ENCODE measurements at places on chromosomes 1 and 21.

DNA sequence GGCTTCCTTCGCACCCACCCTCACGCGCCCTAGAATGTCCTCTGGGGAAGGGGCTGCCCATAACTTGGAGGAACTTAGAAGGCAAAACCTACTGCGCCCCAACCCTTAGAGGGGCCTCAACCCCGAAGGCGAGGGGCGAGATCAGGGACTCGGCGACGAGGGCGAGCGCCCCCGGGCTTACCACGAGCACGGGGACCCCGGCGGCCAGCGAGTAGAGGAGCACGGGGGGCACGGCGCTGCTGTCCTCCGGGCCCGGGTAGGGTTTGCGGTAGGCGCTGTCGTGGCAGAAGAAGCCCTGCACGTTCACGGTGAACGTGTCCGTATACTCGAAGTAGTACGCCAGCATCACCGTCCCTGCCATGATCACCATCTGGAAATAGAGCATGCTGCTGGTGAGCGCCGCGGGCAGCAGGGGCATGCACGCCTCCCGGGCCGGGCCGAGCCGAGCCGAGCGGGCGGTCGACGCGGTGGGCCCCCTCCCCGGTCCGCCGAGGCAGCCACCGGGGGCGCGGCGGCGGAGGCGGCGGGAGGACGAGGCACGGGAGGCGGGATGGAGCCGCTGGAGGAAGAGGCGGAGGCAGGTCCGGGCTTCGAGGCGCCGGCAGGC lies 304 bp downstream of the PLPPR5 start:
- no peak for DNase-seq

GRCh38 chr1:41589395-41589794 lies 104.9 kb upstream of the EDN2 start:
- DNase-seq = no peak

GRCh38 chr1:218430822-218431221 lies 85.7 kb downstream of the TGFB2 start:
- DNase-seq = no peak

GRCh38 chr1:160801836-160802580 lies 6.0 kb downstream of the LY9 start:
- DNase-seq = no peak

- DNase-seq = no peak
Measured at GRCh38 chr21:25515484-25516405, 91.5 kb downstream of the MRPL39 start.

GRCh38 chr1:183004141-183004540 lies 19.1 kb upstream of the LAMC1 start:
- DNase-seq = no peak

DNA sequence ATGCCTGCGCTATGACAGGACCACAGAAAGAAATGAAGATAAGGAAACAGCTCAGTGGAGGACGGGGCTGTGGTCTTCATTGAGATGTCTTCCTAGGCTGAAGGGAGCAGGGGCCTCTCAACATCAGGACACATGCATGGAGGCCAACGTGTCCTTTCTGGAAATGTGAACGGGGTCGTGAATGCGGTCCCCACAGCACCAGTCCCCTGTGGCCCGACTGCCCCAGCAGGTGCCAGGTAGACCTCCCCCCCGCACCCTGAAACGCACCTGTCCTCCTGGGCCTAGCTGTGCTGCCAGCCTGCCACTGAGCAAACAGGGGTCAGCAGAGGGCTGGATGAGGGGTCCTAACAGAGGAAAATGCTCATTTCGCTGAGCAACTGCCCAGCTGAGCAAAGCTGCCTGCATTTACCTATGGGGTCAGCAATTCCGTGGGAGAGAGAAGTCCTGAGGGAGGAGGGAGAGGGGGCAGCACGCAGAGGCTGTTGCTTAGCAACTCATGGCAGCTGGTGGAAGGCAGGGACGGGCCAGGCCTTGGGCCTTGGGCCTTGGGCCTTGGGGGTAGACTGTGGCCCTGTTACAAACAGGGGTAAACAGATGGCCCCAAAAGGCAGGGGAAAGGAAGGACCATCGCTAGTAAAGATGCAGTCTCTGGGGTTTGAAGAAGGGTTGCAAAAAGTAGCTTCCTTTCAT lies 77.4 kb downstream of the NPHP4 start:
- no peak for DNase-seq

DNA sequence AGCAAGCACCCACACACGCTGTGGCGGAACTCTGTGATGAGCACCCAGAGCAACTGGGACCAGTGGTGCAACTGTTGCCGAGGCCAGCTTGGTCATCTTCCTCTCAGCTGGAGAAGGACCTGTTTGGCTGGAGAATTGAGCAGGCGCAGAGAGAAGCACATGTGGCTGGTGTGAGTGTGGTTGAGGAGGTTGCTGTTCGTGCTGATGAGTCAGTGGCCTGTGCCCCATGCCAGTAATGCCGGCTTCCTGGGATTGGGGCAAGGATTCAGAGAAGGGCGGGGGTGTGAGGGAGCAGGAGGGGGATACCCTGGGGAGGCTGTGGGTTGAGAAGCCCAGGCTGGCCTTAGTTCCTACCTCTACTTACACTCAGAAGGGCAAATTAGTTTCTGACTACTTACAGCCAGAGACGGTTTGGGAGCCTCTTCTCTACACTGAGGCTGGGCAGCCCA lies 57.5 kb upstream of the EPS8L3 start:
- peak; percentile 87 for DNase-seq

DNA sequence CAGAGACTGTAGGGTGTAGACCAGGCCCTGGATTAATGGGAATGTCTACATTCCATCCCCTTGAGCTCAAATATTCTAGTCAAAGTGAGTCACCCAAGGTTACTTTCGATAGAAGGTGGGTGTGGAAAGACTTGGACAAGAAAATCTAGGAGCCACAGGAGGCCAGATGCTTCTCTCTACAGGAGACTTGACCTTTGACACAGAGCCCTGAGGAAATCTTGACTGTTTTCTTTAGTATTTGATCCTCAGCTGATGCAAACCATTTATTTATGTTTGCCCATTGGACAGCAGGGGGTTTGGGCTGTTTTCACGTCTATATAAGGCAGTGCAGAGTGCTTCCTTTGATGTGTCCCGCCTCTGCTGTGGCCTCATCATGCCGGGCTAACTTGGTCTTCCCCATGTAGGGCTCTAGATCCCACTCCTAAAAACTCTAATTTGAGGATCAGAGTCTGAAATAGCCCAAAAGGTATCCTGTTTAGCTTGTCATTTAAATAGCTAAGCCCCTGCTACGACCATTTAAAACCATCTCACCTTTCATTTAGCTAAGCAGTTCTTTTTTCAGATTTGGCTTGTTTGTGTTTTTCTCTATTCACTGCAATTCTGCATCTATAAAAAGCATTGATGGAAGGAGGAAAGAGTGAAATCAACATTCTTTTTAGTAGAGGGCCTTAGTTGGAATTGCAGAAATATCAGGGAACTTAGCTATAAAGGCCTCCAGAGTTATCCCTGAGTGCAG lies 15.5 kb upstream of the MAP3K7CL start:
- DNase-seq = no peak

DNA sequence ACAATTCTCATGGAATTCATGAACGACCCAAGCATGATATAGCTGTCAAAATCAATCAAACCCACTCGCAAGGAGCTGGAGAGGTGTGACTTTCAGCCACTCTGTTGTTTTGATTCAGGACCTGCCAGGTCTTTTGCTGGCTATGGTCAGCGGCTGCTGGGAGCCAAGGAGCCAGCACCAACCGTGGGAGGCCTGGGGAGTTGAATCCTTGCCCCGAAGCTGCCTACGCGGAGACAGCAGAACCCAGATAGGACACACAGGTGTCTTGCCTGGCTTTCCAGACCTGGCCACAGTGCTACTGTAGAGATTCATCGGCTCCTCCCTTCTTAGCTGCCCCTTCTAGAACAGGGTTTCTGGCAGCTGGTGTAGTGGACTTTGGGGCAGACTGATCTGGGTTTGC lies 42.7 kb downstream of the ZSCAN20 start:
- DNase-seq = no peak

DNA sequence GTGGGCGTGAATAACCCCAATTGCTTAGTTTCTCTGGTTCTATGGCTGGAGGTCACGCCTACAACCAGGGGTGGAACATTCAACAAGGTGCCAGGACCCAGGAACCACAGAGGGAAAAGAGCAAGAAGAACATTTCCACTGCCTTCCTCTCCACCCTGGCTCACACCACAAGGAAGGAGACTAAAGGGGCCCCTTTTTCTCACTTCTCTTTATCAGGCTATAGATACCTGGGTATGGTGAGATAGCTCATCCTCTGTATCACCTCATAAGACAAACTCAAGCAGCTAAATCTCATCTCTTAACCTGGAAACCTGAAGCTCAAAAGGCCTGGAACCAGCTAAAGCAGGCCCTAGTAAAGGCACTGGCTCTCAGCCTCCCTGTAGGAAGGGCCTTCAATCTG lies 438.8 kb upstream of the OLFM3 start:
- DNase-seq = no peak

GRCh38 chr1:184405094-184405800 lies 18.4 kb downstream of the C1orf21 start:
- no peak for DNase-seq

DNA sequence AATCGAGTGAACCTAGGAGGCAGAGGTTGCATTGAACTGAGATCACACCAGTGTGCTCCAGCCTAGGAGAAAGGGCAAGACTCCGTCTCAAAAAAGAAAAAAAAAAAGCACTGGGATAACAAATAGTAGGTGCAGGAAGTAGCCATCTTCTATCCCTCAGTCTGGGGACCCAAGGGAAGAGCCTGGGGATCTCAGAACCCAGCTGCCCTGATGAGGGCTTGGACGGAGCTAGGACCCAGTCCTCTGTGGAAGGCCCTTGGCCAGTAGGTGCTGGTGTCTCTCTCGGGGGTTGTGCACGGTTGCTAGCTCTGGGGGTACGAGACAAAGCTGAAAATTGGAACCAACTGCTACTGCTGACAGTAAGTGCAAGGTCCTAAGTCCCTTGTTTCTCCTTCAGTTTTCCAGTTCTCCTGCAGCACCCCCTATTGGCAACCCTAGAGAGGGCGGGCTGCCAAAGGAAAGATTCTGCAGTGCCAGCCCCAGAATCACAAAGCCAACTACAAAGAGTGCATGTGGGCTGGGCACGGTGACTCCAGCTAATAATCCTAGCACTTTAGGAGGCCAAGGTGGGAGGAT lies 57.6 kb upstream of the KIF1B start:
- DNase-seq = no peak

DNA sequence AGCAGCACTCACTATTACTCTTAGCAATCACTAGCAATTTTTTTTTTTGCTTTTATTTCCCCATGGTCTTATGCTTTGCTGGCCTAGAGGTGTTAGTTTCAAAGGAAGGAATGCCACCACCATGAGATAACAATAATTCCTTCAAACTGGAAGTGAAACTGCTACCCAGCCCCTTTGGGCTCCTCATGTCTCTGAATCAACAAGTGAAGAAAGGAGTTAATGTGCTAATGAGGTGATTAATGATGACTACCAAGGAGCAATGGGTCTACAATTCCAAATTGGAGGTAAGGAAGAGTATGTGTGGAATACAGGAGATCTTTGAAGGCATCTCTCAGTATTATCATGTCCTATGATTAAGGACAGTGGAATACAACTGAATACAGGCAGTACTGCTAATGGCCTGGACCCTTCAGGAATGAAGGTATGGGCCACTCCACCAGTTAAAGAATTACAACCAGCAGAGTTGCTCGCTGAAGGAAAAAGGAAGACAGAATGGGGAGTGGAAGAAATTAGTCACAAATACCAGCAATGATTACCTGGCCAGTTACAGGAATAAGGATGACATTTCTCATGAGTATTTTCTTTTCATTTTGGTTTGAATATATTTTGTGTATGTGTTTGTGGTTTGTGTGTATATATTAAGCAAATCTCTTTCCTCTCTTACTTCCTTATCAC lies 652.9 kb downstream of the ADGRL2 start:
- no peak for DNase-seq

GRCh38 chr1:116375887-116376728 lies 3.1 kb downstream of the ATP1A1 start:
- DNase-seq = peak; percentile 34

- DNase-seq = no peak
Measured at GRCh38 chr1:20483833-20484518, 2.0 kb downstream of the CAMK2N1 start.

DNA sequence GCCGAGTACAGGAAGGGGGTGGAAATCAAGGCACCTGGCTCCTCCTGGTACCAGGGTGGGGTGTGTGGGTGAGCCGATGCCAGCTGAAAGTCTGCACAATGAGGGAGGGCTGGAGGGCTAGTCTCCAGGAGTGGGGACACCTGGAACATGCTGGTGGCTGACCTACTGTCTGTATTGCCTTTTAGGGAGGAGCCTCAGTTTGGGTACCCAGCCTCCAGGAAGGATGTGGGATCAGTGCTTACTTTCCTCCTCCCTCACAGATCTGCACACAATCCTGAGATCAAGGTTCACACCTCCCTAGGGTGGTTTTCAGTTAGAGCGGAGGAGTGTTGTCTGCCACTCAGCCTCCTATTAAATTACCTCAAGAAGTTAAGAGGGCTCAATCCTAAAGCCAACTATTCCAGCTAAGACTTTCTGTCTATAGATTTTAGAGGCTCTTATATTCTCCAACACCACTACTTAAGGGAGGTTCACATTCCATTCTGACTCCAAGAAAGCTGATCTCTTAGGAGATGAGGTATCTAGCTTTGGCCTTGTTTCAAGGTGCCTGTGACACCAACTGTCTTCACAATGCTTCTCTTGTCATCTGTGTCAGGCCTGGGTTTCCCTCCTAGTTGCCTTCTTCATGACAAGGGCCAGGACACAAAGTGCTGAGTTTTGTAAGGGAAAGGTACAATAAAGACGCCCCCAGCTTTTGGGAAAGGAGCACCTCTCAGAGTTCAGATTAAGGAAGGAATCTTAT lies 15.7 kb downstream of the SSR2 start:
- no peak for DNase-seq

DNA sequence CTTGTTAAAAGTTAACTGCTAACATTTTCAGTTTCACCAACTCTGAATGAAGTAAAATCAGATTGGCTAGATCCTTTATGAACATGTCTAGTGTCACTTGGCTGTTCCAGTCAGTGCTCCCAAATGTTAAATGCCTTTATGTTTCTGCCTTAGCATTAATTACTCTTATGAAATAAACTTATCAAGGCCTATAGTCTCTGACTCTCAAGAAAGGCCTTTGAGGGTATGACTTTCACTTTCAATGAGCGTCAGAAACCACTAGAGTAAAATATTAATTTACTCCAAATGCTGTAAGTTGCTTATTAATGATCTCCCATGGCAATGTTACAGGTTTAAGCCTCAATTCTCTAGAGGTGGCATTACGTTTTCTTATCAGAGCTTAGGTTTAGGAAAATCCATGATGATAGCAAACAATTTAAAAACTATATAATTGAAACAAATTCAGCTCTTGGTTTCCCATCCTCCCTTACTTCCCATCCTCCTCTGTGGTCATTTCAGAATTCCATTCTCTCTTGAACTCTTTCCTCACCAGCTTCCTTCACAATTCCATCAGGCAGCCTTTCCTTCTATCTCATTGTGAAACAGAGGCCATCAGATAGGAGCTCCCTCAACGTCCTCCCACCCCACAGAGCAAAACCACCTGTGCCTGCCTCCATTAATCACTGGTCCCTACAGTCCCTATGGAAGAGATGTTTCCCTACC lies 108.6 kb upstream of the COP1 start:
- no peak for DNase-seq

Data from CD4-positive, alpha-beta T cell treated with Interleukin-15 for 1 hour (primary cell).